ENCODE measurements at places on chromosomes 1 and 21.

GRCh38 chr1:28887835-28888682 lies 26.3 kb upstream of the EPB41 start:
- no peak for DNase-seq

DNA sequence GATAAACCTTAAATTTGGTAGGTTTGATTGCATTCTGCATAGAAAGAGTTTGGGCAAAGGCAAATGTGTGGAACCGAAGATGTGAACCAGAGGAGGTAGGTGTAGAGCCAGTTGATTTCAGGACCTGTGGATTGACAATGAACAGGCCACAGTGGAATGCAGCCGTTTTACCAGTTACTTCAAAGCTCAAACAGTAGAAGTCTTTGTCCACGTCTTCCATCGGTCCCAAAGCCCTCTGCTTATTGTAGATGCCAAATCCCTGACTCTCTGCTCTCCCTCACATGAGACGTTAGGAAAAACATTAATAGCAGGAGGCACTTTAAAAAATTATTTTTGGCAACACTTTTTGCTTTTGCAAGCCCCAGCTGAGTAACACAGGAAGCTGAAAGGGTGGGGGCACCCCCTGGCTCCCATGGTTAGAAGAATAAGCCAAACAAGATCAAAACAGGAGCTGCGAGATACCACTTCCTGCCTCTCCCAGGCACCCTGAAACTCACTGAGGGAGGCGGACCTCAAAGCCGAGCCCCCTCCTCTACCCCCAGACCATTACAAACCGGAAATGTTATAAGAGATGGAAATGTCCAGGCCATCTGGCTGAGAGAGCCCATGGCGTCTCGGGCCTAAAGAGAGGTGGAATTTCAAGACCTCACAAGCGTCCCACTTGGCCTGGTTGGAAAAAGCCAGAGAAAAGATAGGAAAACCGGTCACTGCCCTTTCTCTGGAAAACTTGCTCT lies 13.5 kb downstream of the TRAF3IP3 start:
- no peak for DNase-seq

GRCh38 chr21:35223480-35224156 lies 174.5 kb upstream of the RUNX1 start:
- DNase-seq: no peak

GRCh38 chr1:50605186-50605875 lies 182.1 kb upstream of the DMRTA2 start:
- no peak for DNase-seq

GRCh38 chr1:57857809-57858208 lies 433.9 kb upstream of the DAB1 start:
- DNase-seq: no peak

DNA sequence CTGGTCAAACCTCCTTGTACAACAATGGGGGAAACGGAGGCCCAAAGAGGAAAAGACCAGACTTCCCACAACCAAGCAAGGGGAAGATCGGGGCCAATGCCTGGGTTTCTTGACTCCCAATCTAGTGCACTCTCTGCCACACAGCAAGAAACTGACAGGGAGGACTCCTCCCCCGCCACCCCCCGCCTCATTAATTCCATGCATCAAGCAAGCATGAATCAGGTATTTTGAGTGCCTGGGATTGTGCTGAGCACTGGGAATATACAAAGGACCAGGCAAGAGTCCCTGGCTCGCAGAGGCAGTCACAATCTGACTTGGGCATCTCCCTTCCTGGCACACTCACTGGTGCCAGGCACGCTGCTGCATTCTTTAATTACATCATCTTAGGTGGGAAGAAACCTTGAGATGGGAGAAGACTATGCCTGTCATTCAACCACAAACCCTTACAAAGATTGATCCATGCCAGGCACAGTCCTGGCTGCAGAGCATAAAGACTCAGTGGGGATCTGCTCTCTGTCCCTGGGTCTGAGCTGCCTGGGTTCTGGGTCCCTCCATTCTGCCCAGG lies 4.4 kb upstream of the KCNC4 start:
- DNase-seq: no peak
